ENCODE measurements at places on chromosomes 13 and 19.

GRCh38 chr13:44063467-44063866 is 183.8 kb downstream of the LACC1 start:
- DNase-seq, result no peak

- no peak for DNase-seq
These were observed 35.9 kb downstream of the OXGR1 start for GRCh38 chr13:96958286-96958891.

- DNase-seq, result no peak
These were observed 977.3 kb downstream of the UQCRFS1 start for GRCh38 chr19:28235606-28236125.

DNA sequence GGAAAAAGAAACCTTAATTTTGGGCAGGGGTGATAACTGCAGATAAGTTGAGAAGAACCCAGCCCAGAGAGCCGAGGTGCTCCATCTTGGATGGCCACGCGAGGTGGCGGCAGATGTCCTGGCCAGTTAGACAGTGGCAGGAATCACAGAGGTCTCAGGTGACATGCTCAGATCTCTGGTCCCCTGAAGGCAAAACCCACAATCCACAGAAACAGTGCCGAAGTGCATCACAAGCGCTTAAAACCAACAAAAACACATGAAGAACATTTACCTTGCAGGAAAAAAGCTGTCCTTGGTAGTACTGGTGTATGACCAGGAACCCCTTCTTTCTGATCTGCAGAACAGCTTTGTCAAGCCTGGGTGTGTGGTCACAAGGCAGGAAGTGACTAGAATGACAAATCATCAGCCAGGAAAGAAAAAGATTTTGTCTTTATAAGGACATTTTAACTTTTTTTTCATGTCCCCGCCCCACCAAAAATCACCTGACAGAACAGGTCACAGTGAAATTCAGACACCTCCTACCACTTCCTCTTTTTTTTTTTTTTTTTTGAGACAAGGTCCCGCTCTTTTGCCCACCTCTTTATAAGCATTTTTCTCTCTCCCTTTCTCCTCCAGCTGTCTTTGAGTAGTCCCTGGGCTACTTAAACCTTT is at the start of gene LCP1:
Gene LCP1, minus strand, starts transcription at position 338 of the 651 bp plus-strand sequence. CDS start 22,515 bp downstream, outside the sequence.
- DNase-seq, result peak; percentile 68

GRCh38 chr19:14407605-14408484 is 11.3 kb downstream of the DDX39A start:
- DNase-seq, result peak; percentile 86

DNA sequence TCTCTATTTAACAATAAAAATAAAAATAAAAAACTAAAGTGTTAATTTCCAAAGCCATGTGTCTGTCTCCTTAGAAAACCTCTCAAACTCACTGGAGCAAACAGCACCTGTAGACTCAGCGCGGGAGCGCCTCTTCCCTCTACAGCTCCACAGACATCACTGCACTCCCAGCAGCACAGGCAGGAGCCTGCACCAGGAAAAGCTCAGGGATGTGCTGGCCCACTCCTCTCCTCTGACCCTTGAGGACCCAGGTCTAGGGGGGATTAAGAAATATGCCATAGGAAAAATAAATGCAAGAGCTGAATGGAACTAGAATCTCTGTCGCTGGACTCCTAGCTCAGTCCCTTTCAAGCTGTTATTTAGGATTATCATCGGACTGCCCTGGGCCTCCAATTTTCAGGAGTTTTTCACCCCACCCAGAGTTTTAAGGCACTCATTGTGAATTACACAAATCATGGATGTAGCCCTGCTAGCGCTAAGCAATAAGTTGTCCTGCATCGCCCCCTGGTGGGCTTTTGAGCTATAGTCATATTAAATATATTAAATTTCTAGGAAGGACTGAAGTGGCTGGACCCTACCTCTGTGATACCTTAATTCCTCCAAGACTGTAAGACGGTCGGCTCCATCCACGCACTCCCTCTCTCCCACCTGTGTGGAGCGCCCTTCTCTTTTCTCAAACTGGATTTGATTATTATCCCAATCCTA is 333.9 kb downstream of the UQCRFS1 start:
- peak; percentile 79 for DNase-seq

GRCh38 chr13:36046672-36047071 is 84.5 kb downstream of the DCLK1 start:
- DNase-seq, result no peak

GRCh38 chr13:92265408-92265807 is 867.0 kb downstream of the GPC5 start:
- no peak for DNase-seq

DNA sequence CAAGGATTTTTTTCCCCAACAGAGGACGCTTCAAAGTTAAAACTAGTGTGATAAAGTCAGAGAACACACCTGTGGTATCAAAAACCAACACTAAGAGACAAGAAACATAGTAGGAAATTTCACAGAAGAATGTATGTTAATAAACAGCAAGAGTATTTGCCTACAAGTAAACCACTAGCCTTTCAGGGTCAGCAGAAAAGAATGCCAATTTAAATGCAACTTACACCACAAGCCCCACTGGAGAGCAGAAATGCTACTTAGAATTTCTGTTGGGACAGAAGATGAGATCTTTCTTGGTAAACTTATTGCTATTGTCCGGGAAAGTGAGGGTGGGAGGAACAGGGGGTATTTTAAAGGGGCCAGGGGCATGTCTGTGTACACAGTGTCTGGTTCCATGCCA is 68.6 kb downstream of the STK24 start:
- DNase-seq, result no peak

GRCh38 chr19:9065457-9066014 is 21.3 kb upstream of the OR1M1 start:
- no peak for DNase-seq

- no peak for DNase-seq
These were observed 25.2 kb upstream of the HIF3A start for GRCh38 chr19:46271481-46272197.

DNA sequence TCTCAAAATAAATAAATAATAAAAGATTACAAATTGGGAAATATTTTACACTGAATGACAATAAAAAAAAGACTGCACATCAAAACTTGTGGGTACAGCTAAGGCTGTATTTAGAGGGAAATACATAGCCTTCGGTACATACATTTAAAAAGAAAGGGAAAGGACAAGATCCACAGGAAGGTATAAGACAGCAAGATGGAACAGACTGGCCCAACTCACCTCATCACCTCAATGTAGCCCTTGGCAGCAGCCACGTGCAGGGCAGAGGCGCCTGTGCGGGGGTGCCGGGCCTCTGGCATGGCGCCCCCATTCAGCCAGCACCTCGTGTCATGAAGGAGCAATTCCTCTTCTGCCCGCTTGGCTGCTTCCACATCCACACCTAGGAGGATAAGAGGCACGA is 14.2 kb downstream of the PPP1R12C start:
- DNase-seq, result peak; percentile 19

GRCh38 chr19:48955308-48955958 is 758 bp downstream of the BAX start:
- no peak for DNase-seq

GRCh38 chr13:93535251-93535650 is 308.6 kb downstream of the GPC6 start:
- DNase-seq, result no peak

DNA sequence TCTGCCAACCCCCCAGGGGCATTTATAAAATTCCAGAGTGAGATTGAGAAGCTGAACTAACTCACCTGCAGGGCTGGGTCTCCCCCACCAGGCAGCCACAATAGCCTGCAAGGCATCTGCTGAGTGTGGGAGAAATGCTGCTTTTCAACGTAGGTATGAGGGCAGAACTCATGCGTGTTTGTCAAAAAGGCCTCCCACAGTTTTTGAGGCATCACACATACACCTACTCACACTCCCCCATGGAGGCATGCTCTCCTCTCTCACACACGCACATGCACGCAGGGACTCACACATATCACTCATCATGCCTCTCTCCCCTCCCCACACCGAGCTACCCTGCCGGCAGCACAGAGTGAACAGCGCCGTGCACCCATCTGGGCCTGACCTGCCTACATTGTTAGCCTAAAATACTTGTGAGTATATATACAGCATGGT is 390.5 kb downstream of the FGF9 start:
- no peak for DNase-seq

DNA sequence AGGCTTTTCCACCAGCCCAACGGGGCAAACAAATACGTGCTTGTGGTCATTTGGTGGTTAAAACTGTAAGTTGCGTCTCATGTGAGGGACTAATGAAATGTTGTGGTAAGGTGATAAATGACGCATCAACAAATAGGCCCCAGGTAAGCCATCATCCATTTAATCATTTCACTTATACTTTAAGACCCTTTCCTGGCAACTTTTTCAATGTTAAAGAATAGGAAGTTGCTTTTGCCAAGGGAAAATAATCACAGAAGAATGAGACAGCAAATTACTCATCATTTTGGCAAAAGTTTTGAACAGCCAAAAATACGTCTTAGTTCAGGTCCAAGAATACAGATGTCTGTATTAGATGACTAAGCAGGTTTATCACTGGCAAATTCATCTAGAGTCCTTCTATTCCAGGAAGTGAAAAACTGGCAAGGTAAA is 660.4 kb downstream of the SLITRK1 start:
- no peak for DNase-seq

GRCh38 chr13:114140906-114141250 is 8.5 kb upstream of the RASA3 start:
- no peak for DNase-seq

DNA sequence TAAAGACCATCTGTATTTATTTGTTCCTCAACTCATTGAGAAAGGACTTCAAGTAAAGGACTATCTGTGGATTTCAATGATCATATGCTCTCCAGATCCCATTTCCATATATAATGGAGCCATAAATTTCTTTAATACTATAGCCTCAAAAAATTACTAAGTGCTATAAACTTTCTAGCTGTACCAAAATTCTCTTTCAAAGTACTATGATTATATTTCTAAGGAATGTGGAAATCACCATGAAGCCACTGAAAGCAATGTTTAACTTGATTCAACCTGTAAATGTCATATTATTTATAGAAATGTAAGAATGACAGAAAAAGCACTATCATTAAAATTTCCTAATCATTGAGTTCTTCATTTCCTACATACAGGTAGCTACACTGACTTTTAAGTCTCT is 20.7 kb downstream of the TBC1D4 start:
- no peak for DNase-seq

DNA sequence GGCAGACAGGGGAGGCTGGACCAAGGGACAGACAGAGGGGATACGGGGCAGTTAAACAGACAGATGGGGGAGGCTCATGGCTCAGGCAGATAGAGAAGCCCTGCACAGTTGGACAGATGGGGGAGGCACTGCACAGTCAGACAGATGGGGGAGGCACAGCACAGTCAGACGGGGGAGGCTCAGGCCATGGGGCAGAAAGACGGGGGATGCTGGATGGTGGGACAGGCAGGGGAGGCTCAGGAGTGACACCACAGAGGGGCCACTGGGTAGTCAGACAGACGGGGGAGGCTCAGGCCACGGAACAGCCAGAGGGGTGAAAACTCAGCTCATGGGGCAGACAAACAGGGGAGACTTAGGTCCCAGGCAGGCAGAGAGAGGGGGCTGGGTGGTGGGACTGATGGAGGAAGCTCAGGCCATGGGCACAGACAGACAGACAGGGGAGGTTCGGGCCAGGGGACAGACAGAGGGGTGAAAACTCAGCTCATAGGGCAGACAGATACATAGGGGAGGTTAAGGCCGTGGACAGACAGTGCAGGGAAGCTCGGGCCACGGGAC is 886 bp downstream of the MFSD12 start:
- no peak for DNase-seq

DNA sequence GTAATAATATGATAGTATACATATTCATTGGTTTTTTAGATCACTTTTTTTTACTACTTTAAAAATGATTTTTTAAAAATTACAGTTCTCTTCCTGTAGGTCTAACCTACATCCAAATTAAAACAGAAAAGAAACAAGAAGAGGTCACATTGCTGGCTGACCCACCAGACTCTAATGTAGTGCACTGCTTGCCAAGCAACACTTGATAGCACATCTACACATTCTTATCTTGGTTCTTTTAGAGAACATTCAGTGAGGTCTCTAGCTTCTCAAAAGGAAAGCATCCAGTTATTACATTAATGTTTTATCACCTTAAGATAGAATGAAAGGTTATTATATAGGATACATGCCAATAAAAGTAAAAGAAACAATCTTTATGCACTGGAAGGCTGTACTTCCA is 35.6 kb downstream of the NDFIP2 start:
- no peak for DNase-seq

DNA sequence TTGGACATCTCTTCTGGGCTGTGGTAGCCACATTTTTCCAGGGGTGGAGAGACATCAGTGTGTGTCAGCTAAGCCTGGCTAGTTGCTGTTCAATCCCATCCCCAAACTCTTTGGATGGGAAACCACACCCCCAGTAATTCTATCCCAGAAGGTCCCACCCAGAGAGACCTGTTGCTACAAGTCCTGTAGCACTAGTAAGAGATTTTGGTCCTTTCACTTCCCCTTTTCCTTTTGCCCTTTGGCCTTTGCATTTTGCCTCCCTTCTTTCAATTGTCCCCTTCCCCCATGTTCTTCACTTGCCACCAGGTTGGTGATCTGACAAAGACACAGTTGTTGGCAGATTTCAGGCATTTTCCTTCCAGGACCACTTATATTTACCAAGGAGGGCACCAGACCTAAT is 3.8 kb downstream of the CBY2 start:
- no peak for DNase-seq

GRCh38 chr19:33067121-33067520 is 2.4 kb upstream of the RHPN2 start:
- peak; percentile 11 for DNase-seq

GRCh38 chr13:87208636-87209035 is 462.5 kb upstream of the SLITRK5 start:
- no peak for DNase-seq

- DNase-seq, result no peak
These were observed 1396.4 kb downstream of the EFNB2 start for GRCh38 chr13:105139048-105139379.

GRCh38 chr13:78620936-78621470 is 17.7 kb upstream of the POU4F1 start:
- no peak for DNase-seq

DNA sequence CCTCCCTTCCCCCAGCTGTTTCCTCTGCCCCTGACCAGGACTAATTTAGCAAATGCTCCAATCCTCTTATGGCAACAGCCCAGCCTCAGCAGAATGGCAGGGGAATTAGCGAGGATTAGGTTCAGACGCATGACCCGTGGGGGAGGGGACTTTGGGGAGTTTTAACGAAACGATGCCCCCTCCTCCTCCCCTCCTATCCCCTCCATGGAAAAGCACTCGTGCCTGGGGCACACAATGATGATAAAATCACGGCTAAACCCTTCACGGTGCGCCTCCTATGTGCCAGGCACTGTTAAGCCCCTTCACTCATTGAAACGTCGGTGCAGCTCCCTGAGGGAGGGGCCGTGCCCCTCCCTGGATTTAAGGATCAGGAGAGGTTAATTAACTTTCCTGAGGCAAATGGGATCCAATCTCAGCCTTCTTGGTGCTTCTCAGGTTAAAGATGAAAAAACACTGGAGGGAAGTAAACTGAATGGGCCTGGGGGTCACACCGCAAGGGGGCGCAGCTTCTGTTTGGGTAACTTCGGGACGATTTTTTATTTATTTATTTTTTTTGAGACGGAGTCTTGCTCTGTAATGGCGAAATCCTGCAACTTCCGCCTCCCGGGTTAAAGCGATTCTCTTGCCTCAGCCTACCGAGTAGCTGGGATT is 10.1 kb upstream of the TPRX2 start:
- DNase-seq, result no peak

GRCh38 chr19:2207991-2208860 is 27.9 kb downstream of the PLEKHJ1 start:
- DNase-seq, result peak; percentile 80
